ENCODE measurements at places on chromosomes 4 and X.

GRCh38 chr4:136687118-136687517 lies 845.2 kb downstream of the PCDH18 start:
- no peak for DNase-seq

DNA sequence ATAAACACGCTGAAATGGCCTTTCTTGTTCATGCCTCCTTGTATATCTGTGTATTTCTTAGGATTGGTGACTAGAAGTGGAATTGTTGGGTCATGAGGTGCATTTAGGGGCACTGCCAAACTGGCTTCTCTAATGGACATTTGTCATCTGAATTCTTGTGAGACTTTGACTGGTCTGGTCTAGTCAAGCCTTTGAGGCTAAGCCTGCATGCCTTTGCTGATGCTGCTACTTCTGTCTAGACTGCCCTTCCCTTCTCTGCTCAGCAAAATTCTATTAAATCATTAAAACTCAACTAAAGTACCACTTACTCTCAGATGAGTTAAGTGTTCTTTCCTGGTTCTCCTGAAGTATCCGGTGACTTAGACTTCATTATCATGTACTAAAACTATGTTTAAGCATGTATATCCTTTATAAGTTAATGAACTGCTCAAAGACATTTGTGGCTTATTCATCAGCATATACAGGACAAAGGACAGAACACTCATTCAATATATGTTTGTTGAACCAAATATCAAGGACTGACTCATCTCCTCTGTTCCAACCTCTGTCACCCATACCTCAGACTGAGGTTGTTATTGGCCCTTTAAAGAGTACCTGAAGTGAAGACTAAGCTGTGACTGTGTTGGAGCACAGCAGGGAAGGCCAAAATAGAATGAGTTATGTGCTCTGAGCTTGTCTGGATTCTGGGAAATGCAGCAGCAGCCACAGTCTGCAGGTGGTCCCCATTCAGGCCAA lies 9.0 kb downstream of the TCEAL1 start:
- DNase-seq = no peak

GRCh38 chrX:152819732-152820131 lies 10.8 kb downstream of the CETN2 start:
- no peak for DNase-seq

DNA sequence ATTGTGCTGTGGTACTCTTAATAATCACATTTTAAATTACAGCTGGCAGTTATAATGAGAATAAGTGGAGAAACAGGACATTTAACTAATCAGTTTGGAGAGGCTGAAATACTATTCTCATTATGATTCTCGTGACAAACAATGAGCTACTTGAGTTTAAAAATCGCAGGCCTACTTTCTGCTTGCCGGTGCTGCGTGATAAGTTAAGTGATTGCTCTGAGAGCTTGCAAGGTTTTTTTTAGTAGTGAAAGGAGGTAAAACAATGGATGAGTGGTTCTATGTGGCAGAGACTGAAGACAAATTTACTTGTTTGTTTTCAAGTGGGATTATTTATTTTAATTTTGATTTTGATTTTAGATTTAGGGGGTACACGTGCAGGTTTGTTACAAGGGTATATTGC lies 114.0 kb downstream of the RAPGEF2 start:
- DNase-seq = no peak

DNA sequence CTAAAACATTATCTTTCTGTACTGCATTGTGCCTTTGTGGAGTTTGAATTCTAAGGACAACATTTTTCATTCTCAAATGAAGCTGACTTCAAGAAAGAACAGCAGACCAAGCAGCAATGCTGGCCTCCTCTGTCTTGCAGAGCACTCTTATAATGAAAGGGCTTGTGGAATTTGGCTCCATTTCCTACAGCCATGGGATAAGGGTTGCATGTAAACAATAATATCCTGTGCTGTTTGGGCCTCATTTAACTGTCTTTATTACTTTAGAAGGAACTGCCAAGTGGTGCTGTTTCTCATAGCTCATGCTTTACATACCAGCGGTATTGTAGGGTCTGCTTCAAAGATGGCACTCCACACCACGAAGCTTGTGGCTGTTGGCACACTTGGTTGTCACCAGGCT lies 111.4 kb upstream of the EOLA2 start:
- no peak for DNase-seq

DNA sequence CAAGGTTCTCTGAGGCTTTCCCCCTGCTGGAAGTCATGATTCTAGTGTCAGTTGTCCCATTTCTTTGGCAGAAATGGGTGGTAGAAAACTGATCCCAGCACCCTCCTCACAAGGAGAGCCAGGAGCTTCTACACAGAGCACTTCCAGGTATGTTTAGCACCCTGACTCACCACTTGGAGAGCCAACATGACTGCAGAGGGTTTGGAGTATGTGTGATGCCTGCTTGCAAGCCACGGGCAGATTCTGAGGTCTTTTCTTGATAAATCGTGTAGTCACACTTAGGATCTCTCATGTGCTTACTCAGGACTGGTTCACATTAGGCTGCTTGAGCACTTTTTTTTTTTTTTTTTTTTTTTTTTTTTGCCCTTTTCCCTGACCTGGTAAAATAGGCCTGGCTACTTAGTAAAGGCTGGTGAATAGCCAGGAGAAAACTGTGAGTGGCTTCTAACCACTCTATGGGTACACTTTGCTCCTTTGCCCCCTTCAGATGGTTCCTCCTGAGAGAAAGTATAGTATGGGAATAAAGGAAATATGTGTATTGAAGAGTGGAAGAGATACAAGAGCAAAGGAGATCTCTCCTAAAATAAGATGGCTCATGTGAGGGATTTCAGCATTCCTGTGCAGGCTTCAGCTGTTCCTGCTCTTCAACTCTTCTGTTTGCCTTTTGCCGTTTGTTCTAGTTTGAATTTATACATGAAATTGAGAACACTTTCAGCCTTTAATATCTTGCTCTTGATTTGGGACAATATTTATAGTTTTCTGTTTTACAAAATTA lies 103.6 kb downstream of the EMCN start:
- DNase-seq = no peak

DNA sequence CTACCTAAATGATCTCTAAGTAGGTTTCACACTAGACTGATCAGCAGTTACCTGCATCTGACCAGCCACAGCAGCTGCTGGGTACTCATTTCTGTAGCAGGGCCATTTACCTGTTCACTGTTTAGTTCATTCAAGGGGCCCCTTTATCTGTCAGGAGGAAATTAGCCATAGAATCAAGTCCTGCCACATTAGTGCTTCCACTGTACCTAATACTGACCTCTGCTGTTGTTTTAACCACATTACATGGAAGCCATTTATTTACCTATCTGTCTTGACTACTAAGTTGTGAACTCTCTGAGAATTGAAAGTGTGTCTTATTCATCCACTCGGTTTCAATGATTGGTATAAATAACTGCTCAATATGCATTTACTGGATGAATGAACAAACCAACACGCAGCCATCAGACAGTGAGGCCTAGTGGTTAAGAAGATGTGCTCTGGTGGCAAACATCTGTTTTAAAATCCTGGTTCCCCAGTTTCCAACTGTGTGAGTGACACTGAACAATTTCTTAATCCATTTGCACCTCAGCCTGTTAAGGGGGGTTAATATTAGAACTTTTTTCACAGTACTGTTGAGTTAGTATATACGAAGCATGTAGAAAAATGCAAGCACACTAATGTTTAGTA lies 30.0 kb upstream of the ANXA5 start:
- DNase-seq = no peak

GRCh38 chr4:98448908-98449307 lies 187.7 kb downstream of the RAP1GDS1 start:
- no peak for DNase-seq

DNA sequence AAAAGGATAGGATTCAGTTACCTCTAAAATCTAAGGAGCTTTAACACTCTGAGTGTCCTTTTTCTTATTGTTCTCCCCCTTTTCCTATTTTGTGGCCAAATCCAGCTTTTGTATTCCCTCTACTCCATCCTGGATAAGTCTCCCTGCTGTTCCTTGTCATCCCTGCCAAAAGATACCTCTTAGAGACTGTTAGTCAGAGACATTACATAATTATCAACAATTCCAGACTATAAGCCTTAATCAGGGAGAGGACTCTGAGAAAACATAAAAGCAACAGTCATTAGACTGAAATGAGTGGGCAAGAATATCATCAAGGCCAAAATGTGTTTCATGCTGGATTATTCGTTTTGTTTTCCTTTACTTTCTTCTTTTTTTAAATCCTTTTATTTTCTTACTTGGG lies 206.9 kb downstream of the FAM47B start:
- DNase-seq = no peak

- DNase-seq = no peak
These were observed 126.5 kb downstream of the CBR4 start for GRCh38 chr4:168883513-168883912.

GRCh38 chr4:185799442-185799841 lies 12.6 kb downstream of the SORBS2 start:
- DNase-seq = no peak

GRCh38 chr4:7328913-7329638 lies 105.7 kb downstream of the PSAPL1 start:
- DNase-seq = no peak

GRCh38 chr4:140044337-140044902 lies 109.6 kb downstream of the MAML3 start:
- no peak for DNase-seq

- DNase-seq = no peak
These were observed 20.1 kb downstream of the SLC7A11 start for GRCh38 chr4:138222046-138222445.
